ENCODE measurements at places on chromosomes 5 and 9.

DNA sequence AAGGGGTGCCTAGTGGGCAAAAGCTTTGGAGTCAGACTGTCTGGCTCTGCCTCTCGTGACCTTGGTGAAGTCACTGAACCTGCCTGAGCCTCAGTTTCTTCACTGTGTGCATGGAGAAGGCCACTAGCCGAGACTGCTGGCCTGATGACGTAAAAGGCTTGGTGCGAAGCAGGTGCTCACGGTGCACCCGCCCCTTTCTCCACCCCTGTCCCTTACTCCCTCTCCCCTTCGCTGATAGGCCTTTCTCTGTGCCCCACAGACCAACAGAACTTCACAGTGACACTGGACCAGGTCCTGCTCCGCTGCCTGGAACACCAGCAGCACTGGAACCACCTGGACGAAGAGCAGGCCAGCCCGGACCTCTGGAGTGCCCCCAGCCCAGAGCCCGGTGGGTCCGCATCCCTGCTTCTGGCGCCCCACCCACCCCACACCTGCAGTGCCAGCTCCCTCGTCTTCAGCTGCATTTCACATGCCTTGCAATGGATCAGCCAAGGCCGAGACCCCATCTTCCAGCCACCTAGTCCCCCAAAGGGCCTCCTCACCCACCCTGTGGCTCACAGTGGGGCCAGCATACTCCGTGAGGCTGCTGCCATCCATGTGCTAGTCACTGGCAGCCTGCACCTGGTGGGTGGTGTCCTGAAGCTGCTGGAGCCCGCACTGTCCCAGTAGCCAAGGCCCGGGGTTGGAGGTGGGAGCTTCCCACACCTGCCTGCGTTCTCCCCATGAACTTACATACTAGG is 10.4 kb downstream of the FPGS start:
- no peak for DNase-seq

DNA sequence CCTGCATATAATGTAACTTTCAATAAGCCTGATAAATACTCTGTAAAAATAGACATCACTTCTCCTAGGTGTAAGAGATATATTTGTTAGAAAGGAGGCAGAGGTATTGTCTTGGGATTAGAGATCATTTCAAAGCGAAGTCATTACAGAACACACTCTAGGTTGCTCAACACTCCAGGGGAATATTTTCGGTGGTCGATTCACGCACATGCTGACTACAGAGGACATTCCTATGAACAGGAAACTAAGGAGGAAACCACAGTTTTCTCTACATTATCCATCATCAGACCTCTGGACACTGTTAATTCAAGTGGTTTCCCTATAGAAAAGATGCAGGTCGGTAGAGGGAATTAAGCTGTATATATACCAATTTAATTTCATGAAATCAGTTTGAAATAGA is 370.0 kb downstream of the NDUFS4 start:
- no peak for DNase-seq

DNA sequence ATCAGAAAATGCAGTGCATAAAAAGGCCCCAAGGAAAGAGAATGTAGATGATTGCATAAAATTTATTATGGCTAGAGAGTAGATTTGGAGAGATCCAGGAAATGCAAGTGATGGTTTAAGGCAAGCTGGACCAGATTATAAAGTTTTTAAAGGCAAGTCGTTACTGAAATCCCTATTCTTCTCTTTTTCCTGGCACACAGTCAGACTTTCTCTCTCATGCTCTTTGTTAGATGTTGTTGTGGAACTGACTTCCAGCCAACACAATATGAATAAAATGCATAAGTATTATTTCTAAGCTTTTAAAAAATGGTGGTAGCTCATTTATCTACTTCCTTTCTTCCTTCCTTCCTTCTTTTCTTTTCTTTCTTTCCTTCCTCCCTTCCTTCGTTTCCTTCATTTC is 1085.4 kb upstream of the CDH6 start:
- DNase-seq = no peak

DNA sequence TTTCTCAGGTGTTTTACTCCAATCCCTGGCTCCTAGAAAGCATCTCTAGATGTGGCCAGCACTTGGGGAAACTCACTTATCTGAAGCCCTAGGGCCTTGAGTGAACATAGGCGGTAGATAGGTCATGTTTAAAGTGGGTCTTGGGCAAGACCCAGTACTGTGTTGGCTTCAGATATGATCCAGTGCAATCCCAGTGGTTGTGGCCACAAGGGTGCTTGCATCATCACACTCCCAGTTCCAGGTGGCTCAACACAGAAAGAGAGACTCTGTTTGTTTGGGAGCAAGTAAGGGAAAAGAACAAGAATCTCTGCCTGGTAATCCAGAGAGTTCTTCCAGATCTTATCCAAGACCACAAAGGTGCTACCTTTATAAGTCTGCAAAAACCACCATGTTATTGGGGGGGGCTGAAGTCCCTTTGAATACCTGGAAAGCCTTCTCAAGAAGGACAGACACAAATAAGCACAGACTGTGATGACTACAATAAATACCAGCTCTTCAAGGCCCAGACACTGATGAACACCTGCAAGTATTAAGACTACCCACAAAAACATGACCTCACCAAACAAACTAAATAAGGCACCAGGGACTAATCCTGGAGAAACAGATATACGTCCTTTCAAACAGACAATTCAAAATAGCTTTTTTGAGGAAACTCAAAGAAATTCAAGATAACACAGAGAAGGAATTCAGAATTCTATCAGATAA is 114.7 kb downstream of the LURAP1L start:
- no peak for DNase-seq

DNA sequence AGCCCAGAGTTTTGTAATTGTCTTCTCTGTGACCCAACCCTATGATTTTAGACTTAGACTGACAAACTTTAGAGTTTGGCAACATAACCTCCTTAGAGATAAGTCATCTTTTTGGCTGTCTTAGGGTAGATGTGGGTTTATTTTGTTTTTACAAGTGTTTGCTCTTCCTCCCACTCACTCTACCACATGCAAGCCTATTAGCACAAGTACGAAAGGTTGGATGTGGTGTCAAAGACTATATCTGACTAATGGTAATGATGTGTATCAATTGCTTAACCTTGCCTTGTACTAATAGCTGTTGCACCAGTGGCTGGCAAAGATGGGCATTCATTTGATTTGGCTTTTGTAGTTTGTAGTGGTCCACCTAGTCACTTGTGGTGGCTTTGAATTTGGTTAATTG is 46.5 kb downstream of the SLC25A46 start:
- no peak for DNase-seq

- DNase-seq = no peak
Measured at GRCh38 chr5:39531306-39531705, 106.5 kb upstream of the DAB2 start.

DNA sequence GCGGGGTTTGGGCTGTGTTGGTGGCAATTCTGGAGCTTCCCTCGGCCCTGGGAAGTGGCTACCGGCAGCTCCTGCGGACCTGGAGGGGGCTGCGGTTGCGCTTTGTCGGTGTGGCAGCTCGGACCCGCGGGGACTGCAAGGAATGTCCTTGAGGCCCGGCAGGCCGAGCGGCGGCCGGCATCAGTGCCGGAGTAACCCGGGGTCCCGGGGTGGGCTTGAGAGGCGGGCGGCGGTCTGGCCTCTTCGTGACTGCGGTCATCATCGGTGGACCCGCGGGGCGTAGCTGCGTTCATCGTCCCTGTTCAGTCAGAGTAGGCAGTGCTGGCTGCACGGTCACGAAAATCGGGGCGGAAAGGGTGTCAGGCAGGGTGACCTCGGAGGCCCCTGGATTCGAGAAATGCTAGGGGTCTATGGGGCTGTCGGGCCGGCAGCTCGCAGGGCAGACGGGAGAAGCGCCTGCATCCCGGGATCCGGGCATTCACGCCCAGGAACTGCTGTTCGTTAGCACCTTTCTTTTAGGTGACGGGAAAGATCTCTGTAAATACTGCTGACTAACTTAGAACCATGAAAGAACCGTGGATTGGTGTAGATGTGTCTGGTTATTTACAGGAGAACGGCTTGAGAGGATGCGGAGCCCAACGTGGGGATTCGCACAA is 474 bp downstream of the HMGCR start:
- no peak for DNase-seq

GRCh38 chr5:132455614-132456115 is 34.9 kb downstream of the IRF1 start:
- no peak for DNase-seq

GRCh38 chr5:132309679-132310078 is 15.5 kb downstream of the SLC22A4 start:
- DNase-seq = no peak

DNA sequence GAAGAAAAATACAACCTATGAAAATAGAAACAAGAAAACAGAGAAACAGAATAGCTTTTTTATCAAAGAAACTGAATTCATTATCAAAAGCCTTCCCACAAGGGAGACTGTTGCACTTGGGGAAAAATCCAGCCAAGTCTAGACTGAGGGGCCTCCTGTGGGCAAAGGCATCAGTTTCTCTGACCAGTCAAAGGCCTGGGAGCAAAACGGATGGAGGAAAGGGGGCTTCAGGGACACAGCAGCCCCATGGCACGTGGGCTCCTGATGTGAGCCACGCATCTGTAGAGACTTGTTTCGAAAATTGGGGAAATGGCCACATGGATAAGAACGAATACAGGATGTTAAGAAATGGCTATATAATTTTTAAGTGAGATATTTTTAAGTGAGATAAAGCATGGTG is 21.1 kb downstream of the ZDHHC11B start:
- DNase-seq = no peak

GRCh38 chr5:13408616-13409015 is 535.9 kb downstream of the DNAH5 start:
- no peak for DNase-seq

DNA sequence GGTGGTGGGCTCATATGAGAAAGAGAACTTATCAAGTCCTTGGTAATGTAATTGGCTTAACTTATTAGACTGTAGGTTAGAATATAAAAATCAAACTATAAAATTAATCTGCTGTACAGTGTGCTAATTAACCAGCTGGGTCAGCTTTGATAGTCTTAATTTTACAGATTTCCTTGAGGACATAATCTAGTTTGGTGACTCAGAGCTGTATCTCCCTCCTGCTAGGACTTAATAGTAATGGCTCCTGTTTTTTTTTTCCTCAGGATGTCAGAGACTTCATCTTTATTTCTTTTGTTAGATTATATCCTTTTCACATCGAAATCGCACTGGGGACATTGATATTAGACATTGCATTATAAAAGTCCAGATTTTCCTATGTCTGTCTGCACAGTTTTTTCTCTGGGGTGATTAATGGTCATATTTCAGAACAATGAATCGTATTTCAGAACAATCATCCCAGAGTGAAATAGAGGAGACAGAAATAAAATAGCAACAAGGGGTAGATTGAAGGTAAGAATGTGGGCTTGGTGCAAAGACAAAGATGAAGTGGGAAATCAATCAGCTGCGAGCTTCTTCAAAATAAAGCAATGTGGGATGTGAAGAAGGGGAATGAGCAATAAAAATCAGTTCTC is 346.4 kb upstream of the RIOK2 start:
- DNase-seq = no peak

- no peak for DNase-seq
Measured at GRCh38 chr5:15645381-15646160, 145.6 kb downstream of the FBXL7 start.

DNA sequence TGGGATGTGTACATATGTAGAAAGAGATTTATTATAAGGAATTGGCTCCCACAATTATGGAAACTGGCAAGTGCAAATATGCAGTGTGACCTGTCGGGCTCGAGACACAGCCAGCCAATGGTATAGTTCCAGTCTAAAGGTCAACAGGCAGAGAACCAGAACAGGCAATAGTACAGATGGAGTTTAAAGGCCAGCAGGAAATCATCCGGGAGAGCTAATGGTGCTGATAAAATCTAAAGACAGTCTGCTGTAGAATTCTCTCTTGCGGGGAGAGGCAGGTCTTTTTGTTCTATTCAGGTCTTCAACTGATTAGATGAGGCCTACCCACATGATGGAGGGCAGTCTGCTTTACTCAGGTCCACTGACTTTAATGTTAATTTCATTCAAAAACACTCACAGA is 21.8 kb downstream of the ANKRD31 start:
- no peak for DNase-seq

GRCh38 chr9:137391411-137391754 is 31.6 kb downstream of the EXD3 start:
- DNase-seq = no peak

GRCh38 chr5:176697267-176697933 is 50.1 kb downstream of the TSPAN17 start:
- no peak for DNase-seq

- DNase-seq = no peak
Measured at GRCh38 chr5:40572937-40573336, 106.8 kb upstream of the PTGER4 start.

DNA sequence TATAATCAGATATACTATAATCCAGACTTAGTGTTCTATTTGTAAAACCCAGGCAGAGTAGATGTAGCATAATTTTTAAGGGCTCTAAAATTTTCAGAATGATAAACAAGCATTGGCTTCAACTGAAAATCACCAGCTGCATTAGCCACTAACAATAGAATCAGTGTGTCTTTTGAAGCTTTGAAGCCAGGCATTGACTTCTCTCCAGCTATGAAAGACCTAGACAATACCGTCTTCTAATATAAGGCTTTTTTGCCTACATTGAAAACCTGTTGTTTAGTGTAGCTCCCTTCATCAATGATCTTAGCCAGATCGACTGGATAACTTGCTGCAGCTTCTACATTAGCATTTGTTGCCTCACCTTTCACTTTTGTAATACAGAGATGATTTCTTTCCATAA is 1877.3 kb upstream of the ACO1 start:
- no peak for DNase-seq

DNA sequence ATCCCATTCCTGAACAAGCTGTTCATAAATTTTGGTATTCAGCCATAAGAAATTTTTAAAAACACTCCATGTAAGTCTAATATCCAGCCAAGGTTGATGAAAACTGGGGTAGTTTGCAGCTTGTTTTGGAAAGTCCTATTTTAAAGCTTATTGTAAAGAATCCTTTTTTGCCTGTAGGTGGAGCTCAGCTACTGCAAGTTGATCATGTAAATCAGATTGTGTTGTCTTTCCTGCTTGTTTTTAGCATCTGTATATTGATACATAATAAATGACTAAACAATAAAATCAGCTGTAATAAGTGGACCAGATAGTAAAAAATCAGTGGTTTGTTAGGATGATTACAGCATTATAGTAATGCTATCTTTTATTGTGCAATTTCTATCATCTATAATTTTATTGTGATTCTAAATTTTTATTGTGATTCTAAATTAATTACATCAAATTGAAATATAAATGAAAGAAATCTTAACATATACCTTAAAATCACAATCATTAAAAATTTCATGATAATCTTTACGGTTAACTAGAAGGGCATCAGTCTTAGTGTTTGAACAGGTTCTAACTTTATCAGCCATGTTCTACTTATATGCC is 42.4 kb downstream of the CWC27 start:
- DNase-seq = no peak

- no peak for DNase-seq
Measured at GRCh38 chr5:139657363-139658321, 9.5 kb downstream of the CXXC5 start.

DNA sequence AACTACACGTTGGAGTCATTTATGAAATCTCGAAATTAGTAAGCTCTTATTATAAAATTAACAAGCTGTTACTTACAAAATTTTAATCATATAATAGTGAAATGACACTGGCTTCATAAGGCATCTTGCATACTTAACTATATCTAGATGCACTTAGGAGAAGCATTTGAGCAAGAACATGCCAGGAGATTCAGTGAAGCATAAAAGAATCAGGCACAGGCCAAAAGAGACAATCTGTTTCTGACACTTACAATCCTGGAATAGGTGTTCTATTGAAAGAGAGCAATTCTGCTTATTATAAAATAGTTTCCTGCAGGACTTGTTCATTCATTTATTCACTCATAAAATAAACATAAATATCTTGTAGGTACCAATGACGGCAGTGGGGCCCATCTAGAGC is 1152.2 kb upstream of the CDH6 start:
- DNase-seq = no peak
